Activated T-helper 17 cell treated with anti-CD3 and anti-CD28 coated beads, Interleukin-2, amount 50 U/mL, for 72 hours (primary cell): ENCODE measurements at places on chromosomes 3 and 15. TPM values are rescaled to one million over a fixed set of nuclear protein-coding genes. Genes with fewer than 3 reads are reported as not detected.
A peak's percentile ranks its signal among the peaks of the same experiment; 100 is the strongest.

GRCh38 chr15:48719668-48720067 is 74.2 kb upstream of the FBN1 start:
- peak; percentile 26 for ATAC-seq

GRCh38 chr3:54045061-54045815 is 77.1 kb upstream of the CACNA2D3 start:
- no peak for ATAC-seq

GRCh38 chr3:128344052-128344735 is 122.5 kb downstream of the DNAJB8 start:
- no peak for ATAC-seq

- no peak for ATAC-seq
Measured at GRCh38 chr3:111473550-111473949, 68.4 kb upstream of the CD96 start.

GRCh38 chr3:138786788-138787271 is 47.9 kb downstream of the PIK3CB start:
- ATAC-seq: no peak

GRCh38 chr3:65996589-65996988 is 42.1 kb downstream of the MAGI1 start:
- no peak for ATAC-seq

DNA sequence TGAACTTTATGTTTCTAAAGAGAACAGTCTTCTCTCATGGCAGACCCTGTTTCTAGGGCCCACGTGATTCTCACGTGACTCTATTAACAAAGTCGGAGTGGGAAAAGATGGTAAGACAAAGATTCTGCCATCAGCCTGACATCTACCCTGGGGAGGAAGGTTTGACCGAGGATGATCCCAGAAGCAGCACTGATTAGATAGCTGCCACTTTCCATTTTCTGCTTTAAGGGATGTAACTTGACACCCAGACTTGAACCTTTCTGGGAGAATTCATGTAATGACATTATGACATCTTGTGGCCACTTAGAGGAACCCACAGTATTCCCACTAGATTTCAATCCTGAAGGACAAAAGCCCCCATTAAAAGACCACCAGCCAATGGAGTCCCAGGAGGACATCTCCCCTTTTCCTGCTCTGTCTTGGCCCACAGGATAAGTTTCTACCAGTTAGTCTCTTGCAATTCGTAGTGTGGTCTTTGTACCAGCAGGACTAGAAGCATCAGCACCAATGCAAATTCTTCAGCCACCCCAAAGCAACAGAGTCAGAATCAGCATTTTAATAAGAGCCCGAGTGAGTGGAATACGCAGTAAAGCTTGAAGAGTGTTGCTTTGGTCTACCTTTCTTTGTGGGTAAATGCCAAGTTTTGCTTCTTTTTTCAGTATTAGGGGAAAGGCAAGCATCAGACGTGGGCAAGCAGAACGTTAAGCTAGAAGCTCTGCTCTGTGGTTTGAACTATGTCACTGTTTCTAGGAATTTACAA is 480.5 kb upstream of the PROK2 start:
- peak; percentile 63 for ATAC-seq

- ATAC-seq: no peak
Measured at GRCh38 chr3:54146506-54147239, 24.3 kb downstream of the CACNA2D3 start.

DNA sequence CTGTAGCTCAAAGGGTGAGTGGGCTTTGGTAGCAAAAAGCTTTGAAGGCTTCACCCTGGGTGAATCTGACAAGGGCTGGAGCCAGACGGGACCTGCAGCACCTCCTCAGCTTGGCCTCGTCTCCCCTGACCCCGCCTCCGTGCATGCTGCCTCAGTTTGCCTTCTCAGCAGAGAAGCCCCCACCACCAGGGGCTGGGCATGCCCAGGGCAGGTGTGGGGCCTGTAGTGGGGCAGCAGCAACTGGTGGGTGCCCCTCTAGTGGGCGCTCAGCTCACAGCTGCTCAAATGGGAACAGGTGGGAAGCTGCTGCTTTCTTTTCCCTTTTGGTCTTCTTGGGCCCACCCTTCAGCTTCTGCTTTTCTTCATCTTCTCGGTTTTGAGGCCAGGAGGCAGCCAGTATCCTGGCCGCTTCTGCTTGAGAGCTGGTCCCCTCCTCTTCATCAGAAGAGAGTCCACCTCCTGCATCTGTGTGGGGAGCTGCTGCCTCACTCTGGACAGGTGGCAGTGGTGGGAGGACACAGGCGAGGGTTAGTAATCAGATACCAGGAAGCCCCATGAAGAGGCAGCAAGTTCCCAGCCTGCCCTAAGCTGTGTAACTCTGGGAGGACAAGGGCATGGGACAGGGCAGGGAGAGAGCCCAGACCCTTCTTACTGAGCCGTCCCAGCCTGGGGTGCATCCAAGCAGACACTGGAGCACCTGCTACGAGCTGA is 21.0 kb downstream of the TMEM43 start:
- ATAC-seq: no peak

DNA sequence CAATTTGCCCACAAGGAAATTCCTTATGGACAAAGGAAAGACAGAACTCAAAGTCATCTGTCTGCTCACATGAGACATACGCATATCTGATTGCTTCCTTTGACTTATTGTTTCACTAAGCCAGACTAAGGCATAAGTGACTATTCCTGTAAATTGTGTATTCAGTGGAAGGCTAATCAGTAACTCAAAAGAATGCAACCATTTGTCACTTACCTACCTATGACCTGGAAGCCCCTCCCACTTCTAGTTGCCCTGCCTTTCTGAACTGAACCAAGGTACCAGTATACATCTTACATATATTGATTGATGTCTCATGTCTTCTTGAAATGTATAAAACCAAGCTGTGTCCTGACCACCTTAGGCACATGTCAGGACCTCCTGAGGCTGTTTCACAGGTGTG is 53.5 kb upstream of the PROK2 start:
- ATAC-seq: no peak

DNA sequence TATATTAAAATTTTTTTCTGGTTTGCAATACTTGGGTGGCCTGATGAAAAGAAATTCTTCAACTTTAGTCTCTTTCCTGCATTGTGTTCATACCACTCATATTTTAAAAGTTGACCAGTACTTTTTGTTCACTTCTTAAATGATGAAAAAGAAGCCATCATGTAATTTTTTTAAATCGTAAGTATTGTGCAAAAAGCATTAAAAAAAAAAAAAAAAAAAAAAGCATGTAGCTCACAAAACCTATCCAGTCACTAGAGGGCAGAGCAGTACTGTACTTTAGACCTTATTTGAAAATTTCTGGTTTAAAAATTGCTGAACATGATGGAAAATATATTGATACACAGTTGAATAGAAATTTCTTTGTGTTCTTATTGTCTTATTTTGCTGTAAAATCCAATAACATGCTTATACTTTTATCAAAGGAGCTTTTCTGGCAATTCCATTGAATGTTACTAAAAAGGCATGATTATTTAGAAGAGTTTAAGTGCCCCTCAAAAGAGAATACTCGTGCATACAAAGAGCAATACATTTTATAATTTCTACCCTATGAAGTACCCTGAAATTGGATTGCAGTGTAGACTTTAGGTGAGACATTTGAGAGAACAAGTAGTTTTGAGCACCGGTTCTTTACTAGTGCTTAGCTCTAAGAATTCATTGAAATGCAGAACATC is 137.7 kb downstream of the BBX start:
- no peak for ATAC-seq

DNA sequence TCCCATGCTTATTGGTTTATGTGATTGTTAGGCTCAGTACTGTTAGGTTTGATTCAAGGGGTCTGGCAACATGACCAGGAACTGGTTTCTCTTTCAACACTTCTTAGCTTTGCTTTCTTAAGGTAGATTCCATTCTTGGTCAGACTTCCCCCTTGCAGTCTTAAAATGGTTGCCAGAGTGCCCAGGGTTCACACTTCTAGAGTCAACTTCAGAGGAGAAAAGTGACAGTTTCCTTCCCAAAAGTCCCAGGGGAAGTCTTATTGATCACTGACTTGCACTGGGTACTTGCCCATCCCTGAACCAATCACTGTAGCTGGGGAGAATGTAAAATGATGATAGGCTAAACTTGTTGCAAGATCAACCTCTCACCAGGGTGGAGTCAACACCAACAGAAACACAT is 14.1 kb downstream of the MGLL start:
- peak; percentile 28 for ATAC-seq

DNA sequence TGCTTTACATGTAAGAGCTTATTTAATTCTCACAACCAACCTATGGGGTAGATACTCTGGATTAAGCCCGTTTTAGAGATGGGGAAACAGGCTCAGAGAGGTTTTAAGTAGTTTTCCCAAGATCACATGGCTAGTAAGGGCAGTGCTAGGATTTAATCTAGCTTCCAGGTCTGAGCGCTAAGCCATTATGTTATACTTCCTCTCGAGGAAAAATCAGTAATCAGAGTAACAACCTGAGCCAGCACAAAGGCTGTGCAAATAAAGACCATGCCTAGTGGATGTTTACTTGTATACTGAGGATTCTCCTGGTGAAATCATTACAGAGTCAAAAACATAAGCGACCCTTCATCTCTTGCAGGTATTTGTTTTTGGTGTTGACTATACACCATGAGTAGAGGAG is 9.0 kb downstream of the FSTL1 start:
- no peak for ATAC-seq

CMTM8 gene
- 5.2 TPM for total RNA-seq

ALDH1L1 gene
- total RNA-seq: 0.24 TPM

TP53BP1 gene
- 29.9 TPM for total RNA-seq

GCNT3 gene
- not detected for total RNA-seq

IVD gene
- 57.9 TPM for total RNA-seq

DISP2 gene
- 1.6 TPM for total RNA-seq

EFHB gene
- total RNA-seq: 0.86 TPM
